ENCODE measurements at places on chromosomes 13 and 19. TPM values are rescaled to one million over a fixed set of nuclear protein-coding genes. Genes with fewer than 3 reads are reported as not detected.

DNA sequence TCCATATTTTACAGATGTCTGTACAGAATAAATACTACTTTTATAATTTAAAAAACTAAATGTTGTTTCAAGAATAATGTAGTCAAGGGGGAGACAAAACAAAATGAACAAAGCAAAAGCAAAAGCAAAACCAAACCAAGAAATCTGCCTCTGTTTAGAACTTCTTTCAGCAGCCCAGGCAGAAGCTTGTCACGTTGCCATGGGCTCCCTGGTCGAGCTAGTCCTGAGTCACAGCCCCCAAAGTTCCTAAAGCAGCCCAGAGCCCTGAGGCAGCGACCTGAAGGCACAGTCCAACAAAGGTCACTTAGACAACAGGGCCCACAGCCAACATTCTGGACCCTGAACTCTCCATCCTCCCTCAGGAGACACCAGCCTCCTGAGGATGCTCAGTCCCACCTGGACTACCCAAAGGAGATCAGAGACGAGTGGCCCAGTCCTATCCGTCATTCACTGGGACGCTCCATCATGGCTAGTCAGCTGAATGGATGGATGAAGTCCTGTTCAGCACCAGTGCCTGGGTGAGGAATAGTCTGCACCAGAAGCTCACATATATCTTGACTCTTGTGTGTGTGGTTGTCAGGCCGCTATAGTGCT is 41.7 kb downstream of the SIAH3 start:
- H3K27me3 ChIP-seq, result peaks cover 3% of the 10 kb centered on the region
- H3K4me1 ChIP-seq, result no peaks in the 10 kb centered on the region
- no peaks in the 10 kb centered on the region for H3K36me3 ChIP-seq
- DNase-seq, result no peak
- H3K27ac ChIP-seq, result no peak overlapping the region

DNA sequence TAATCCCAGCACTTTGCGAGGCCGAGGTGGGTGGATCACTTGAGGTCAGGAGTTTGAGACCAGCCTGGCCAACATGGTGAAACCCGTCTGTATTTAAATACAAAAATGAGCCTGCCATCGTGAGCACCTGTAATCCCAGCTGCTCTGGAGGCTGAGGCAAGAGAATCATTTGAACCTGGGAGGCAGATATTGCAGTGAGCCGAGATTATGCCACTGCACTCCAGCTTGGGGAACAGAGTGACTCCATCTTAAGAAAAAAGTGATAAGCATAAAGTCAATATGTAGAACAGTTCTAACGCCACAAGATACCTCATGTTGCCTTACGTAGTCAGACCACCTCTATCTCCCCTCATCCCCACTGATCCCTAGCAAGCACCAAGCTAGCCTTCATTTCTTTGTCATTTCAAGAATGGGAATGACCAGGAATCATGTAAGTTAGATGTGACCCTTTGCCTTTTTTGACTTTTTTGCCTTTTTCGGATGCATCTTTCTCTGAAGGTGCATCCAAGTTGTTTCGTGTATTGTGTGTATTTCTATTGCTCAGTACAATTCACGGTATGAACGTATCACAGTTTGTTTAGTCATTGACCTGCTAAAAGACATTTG is 6.4 kb downstream of the RPL21 start:
- H3K4me3 ChIP-seq, result no peak overlapping the region
- no peaks in the 10 kb centered on the region for H3K27me3 ChIP-seq
- H3K36me3 ChIP-seq, result peaks cover 27% of the 10 kb centered on the region
- peak overlapping the region; percentile 46 for H3K27ac ChIP-seq

DNA sequence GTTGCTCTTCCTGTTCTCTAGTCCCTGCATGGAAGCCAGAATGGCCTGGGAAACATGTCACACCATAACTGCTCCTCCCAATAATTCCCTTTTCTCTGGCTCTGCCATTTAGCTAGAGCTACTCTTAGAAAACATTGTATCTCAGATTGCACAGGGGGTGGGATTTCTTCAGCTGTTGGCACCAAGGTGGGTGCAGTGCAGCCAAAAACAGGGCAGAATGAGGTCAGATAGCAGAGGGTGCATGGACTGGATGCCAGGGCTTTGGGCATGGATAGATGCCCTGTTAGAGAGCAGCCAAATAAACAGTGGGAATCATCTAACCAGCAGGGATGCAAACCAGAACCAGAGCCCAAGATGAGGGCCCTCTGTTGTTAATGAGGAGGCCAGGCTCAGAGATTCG is 4.9 kb upstream of the AMER2 start:
- peaks cover 78% of the 10 kb centered on the region for H3K27me3 ChIP-seq
- H3K4me3 ChIP-seq, result no peak overlapping the region
- H3K4me1 ChIP-seq, result peaks cover under 1% of the 10 kb centered on the region
- no peak for DNase-seq
- no peaks in the 10 kb centered on the region for H3K36me3 ChIP-seq

GRCh38 chr19:45306518-45307027 is 16.1 kb downstream of the CKM start:
- no peak overlapping the region for H3K27ac ChIP-seq
- DNase-seq, result no peak
- H3K4me1 ChIP-seq, result peaks cover 3% of the 10 kb centered on the region
- peaks cover 2% of the 10 kb centered on the region for H3K36me3 ChIP-seq

GRCh38 chr19:34066007-34066643 is 106.2 kb upstream of the LSM14A start:
- no peak overlapping the region for H3K4me3 ChIP-seq
- peaks cover 2% of the 10 kb centered on the region for H3K4me1 ChIP-seq
- H3K27ac ChIP-seq, result no peak overlapping the region

GRCh38 chr13:43329702-43330101 is 306.3 kb downstream of the DNAJC15 start:
- no peak for DNase-seq
- no peaks in the 10 kb centered on the region for H3K27me3 ChIP-seq
- H3K4me1 ChIP-seq, result peaks cover 3% of the 10 kb centered on the region
- no peak overlapping the region for H3K27ac ChIP-seq
- H3K4me3 ChIP-seq, result no peak overlapping the region
- no peaks in the 10 kb centered on the region for H3K36me3 ChIP-seq

DNA sequence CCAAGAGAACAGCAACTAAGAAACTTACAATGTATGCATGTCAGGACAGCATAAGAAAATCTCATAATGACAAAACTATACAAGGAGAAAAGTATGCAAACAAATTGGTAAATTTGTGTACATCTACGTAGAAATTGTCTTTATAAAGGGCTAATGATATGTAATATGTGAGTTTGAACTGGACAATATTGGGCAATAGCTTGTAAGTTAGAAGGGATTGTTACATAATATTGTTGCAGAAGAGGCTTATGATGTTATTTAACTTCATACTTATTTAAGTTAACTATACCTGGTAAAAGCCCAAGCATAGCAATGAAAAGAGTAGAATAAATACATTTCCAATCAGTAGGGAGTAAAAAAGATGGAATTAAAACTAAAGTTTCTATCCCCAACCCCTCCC is 134.0 kb downstream of the MAB21L1 start:
- no peak overlapping the region for H3K27ac ChIP-seq
- no peaks in the 10 kb centered on the region for H3K36me3 ChIP-seq
- H3K27me3 ChIP-seq, result no peaks in the 10 kb centered on the region
- DNase-seq, result no peak

- H3K4me3 ChIP-seq, result no peak overlapping the region
- DNase-seq, result no peak
- H3K27me3 ChIP-seq, result no peaks in the 10 kb centered on the region
- H3K36me3 ChIP-seq, result no peaks in the 10 kb centered on the region
- H3K27ac ChIP-seq, result no peak overlapping the region
Measured at GRCh38 chr13:102517959-102518358, 78.8 kb upstream of the TPP2 start.

DNA sequence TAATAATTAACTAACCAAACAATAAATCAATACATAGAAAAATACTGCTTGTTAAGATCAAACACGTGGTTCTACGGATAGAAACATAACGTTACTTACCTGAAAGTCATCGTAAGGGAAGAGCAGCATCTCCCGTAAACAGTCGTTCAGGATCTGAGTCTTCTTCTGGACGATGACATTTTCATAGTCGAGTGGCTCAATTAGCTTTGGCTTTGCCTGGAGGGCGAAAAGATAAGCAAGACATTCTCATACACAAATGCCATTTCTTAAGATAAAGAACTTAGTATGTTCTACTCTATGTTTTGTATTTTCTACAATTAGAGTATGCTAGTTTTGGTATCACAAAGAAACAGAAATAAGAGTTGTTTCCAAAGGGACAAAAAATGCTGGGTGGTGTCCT is 22.5 kb downstream of the DOCK9 start:
- H3K4me1 ChIP-seq, result peaks cover 18% of the 10 kb centered on the region
- peaks cover 37% of the 10 kb centered on the region for H3K27me3 ChIP-seq
- no peak overlapping the region for H3K4me3 ChIP-seq
- peaks cover 3% of the 10 kb centered on the region for H3K36me3 ChIP-seq
- DNase-seq, result no peak
- H3K27ac ChIP-seq, result no peak overlapping the region

GRCh38 chr13:46797501-46798237 is 708 bp upstream of the ESD start:
- H3K27me3 ChIP-seq, result no peaks in the 10 kb centered on the region
- peak overlapping the region; percentile 98 for H3K27ac ChIP-seq
- H3K4me1 ChIP-seq, result peaks cover 16% of the 10 kb centered on the region
- no peak for DNase-seq
- H3K4me3 ChIP-seq, result peak overlapping the region; percentile 84
- H3K36me3 ChIP-seq, result peaks cover 4% of the 10 kb centered on the region

The DLL3 gene
- total RNA-seq, result 1.1 TPM

The FAM83E gene
- 3.8 TPM for total RNA-seq

The ZNF667 gene
- total RNA-seq, result not detected

The PDE4C gene
- total RNA-seq, result 1.6 TPM

The KRTDAP gene
- 1.6 TPM for total RNA-seq

The CABP5 gene
- total RNA-seq, result not detected

The ZNF573 gene
- total RNA-seq, result 12.7 TPM

The TNFRSF19 gene
- 28.1 TPM for total RNA-seq

The LILRB5 gene
- total RNA-seq, result not detected

Measured in progenitor cell of endocrine pancreas (in vitro differentiated cells).